ENCODE measurements at places on chromosomes 4 and X. TPM values are rescaled to one million over a fixed set of nuclear protein-coding genes. Genes with fewer than 3 reads are reported as not detected.

SSX4 gene
- total RNA-seq: not detected

PPM1K gene
- total RNA-seq: 18.6 TPM

GYPB gene
- not detected for total RNA-seq

FRG2 gene
- total RNA-seq: not detected

EOLA1 gene
- 13.9 TPM for total RNA-seq

TMSB15A gene
- 20.7 TPM for total RNA-seq

C4orf46 gene
- 17.4 TPM for total RNA-seq

GPR34 gene
- total RNA-seq: not detected

THAP9 gene
- 8.8 TPM for total RNA-seq

CFAP47 gene
- total RNA-seq: 0.34 TPM

CHRDL1 gene
- total RNA-seq: 6.3 TPM

IL1RAPL1 gene
- 15.2 TPM for total RNA-seq

TDO2 gene
- total RNA-seq: 6.7 TPM

ADH1B gene
- not detected for total RNA-seq

GPR50 gene
- total RNA-seq: 0.25 TPM

CHST7 gene
- total RNA-seq: 0.40 TPM

ASIC5 gene
- not detected for total RNA-seq

HTN1 gene
- total RNA-seq: not detected

PPEF2 gene
- not detected for total RNA-seq

ARHGAP10 gene
- 30.5 TPM for total RNA-seq

CWH43 gene
- not detected for total RNA-seq

SOX3 gene
- total RNA-seq: not detected

RNF212 gene
- total RNA-seq: 10.9 TPM

TMEM154 gene
- 1.2 TPM for total RNA-seq

TACR3 gene
- total RNA-seq: not detected

KCTD8 gene
- 6.6 TPM for total RNA-seq

UGT8 gene
- total RNA-seq: 1.6 TPM

VCX2 gene
- not detected for total RNA-seq

ADGRG4 gene
- not detected for total RNA-seq

RAB40A gene
- 0.78 TPM for total RNA-seq

GALNTL6 gene
- total RNA-seq: 2.0 TPM

ASB5 gene
- not detected for total RNA-seq

TCEAL7 gene
- total RNA-seq: 16.6 TPM

TMSB15C gene
- 16.9 TPM for total RNA-seq

MAGEA4 gene
- not detected for total RNA-seq

AREG gene
- total RNA-seq: 1.7 TPM

FGF16 gene
- total RNA-seq: not detected

RIPPLY1 gene
- total RNA-seq: not detected

UGT2B11 gene
- total RNA-seq: not detected

EVC gene
- 49.4 TPM for total RNA-seq

CT45A2 gene
- not detected for total RNA-seq

TCEAL2 gene
- 1.4 TPM for total RNA-seq

MAGEA12 gene
- total RNA-seq: not detected

PNMA6A gene
- 5.2 TPM for total RNA-seq

NDUFB11 gene
- 85.7 TPM for total RNA-seq

MXRA5 gene
- total RNA-seq: 131 TPM

CSAG2 gene
- total RNA-seq: not detected

BMPR1B gene
- 2.6 TPM for total RNA-seq

HAND2 gene
- total RNA-seq: 34.3 TPM

SLC7A11 gene
- total RNA-seq: 3.0 TPM

HSFX3 gene
- not detected for total RNA-seq

ATP6AP1 gene
- 78.2 TPM for total RNA-seq

CT47C1 gene
- not detected for total RNA-seq

EMCN gene
- total RNA-seq: 4.3 TPM

All from mesothelial cell of epicardium (in vitro differentiated cells).